Coronary artery (tissue), 2 donors: ENCODE measurements at places on chromosomes 11 and 22.

DNA sequence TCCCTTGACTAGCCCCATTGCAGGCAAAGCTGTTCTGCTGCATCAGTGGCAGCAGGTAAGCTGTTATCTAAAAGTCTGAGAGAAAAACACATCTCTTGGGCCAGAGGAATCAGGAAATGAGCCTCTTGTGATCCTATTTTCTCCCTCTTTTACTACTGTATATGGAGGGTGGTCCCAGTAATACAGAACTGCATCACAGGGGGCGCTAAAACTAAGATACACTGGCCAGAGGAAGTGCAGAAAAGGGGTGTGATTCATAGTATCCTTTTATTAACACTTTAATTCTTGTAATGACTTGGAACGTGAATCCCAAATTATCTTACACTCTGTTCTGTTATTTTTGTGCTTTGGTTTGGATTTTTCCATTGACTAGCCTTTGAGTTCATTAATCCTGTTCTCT, 8.8 kb upstream of the MED17 start:
- no peak for DNase-seq

GRCh38 chr11:64652586-64653387, 61.8 kb downstream of the SLC22A12 start:
- DNase-seq = no peak

- no peak for DNase-seq
Measured at GRCh38 chr11:115499241-115499799, 4.9 kb downstream of the CADM1 start.

- no peak for DNase-seq
Measured at GRCh38 chr22:45642986-45643385, 28.6 kb upstream of the ATXN10 start.

DNA sequence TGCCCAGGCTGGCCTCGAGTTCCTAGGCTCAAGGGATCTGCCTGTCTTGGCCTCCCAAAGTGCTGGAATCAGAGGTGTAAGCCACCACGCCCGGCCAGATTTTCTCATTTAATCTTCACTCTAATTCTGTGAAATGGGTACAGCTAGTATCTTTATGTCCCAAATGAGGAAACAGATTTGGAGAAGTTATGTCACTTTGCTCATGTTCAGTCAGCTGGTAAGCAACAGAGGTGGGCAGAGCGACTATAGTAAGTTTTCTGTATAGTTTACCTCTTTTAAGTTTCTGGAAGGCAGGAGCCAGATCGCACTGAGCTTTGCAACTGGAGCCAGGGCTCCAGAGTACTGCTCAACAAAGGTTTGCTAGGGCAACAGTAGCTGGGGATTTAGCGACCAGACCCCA, 33.2 kb downstream of the RCOR2 start:
- no peak for DNase-seq

DNA sequence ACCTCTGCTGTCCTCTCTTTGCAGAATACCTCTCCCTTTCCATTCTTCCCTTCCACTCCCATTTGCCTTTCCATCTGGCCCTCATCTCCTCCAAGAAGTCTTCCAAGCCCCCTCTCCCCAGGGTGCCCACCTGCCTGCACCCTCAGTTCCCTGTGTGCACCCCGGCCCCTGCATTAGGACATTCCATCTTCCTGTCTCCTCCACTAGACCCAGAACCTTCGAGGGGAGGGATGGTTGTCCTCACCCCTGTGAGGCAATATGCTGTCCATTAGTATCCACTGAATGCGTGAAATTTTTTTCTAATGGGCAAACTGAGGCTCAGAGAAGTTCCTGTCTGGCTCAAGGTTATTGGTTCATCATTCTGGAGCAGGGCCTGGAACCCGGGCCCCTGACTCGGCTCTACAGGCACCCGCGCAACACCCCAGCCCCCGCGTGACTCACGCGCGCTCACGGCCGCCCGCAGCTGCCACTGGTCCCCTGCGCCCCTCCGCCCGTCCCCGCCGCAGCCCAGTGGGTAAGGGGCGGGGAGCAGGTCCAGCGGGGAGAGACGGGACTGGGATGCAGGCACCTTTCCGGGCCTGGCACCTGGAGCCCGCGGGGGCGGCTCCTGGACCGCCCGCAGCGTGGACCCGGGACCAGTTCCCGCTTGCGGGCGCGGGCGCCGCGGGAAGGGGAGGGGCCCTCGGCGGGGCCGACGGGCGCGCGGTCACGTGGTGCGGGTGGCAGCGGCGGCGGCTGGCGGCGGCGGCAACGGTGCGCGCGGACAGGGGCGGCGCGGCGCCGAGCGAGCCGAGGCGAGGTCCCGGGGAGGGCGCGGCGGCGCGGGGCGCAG, 7.0 kb downstream of the SEPTIN3 start:
- no peak for DNase-seq

- DNase-seq = peak; percentile 95
Measured at GRCh38 chr11:118921929-118922744, 3.6 kb downstream of the BCL9L start.

- DNase-seq = no peak
Measured at GRCh38 chr22:43292630-43293018, 50.5 kb downstream of the SCUBE1 start.

- peak; percentile 80 for DNase-seq
Measured at GRCh38 chr11:100687054-100687629, at the start of gene ARHGAP42. TSS of gene ARHGAP42 (plus strand) at chr11:100687288. CDS start at chr11:100687679, 391 bp downstream.

DNA sequence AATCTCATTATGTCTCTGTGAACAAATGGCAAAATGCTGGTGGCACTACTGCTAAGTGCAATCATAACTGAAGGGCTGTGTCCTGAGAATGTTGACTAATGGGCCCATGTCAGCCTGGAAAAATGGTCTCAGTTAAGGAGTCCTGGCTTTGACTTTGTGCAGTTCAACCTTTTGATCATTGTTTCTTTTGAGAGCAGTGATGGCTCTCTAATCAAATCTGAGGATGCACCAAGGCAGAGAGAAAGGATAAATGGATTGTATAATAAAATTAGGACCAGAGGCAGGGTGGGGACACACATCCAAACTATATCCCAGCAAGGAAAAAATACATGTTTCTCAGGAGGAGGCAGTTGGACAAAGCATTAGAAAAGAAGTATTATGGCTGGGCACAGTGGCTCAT, 59.6 kb upstream of the SYN3 start:
- no peak for DNase-seq

- no peak for DNase-seq
Measured at GRCh38 chr11:18752502-18752901, 26.5 kb upstream of the IGSF22 start.

GRCh38 chr11:76918941-76919386, 58.2 kb downstream of the ACER3 start:
- no peak for DNase-seq

GRCh38 chr11:30510750-30511149, 75.4 kb downstream of the MPPED2 start:
- DNase-seq = no peak

GRCh38 chr11:12090061-12090591, 20.3 kb upstream of the MICAL2 start:
- no peak for DNase-seq

GRCh38 chr11:72864702-72865655, 50.8 kb downstream of the ATG16L2 start:
- DNase-seq = no peak

DNA sequence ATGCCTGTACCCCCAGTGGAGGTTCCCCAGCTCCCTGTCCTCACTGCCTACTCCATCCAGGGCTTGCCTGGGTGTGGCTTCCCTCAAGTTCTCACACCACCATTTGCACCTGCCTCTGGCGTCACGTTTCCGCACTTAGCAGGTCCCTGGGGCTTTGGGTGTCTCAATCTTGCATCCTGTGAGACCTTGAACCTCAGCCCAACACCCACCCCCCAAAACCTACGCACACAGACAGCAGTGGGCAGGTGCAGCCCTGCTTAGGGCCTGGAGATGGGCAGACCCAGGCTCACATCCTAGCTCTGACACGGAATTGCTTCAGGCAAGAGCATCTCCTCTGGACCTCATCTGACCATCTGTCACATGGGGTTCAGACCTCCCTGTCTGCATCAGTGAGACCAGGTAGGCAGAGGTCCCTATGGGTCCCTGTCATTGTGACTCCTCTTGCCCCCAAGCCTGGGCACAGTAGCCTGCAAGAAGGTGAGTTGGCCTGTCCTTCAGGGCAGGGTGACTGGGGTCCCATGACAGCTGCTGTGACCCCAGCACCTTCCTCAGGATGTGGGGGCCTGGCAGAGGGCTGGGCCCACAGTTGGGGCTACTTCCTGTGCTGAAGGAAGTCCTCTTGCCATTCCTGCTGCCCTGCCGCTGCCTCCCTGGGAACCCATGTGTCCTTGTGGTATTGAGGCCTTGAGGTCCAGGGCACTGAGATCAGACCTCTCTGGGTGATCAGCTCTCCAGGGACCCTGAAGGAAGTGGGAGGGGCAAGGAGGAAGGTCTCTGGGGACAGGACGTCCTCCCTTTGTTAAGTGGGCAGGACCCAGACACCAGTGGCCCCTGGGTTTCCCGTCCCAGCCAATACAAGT, 2.0 kb downstream of the SIPA1 start:
- DNase-seq = no peak

DNA sequence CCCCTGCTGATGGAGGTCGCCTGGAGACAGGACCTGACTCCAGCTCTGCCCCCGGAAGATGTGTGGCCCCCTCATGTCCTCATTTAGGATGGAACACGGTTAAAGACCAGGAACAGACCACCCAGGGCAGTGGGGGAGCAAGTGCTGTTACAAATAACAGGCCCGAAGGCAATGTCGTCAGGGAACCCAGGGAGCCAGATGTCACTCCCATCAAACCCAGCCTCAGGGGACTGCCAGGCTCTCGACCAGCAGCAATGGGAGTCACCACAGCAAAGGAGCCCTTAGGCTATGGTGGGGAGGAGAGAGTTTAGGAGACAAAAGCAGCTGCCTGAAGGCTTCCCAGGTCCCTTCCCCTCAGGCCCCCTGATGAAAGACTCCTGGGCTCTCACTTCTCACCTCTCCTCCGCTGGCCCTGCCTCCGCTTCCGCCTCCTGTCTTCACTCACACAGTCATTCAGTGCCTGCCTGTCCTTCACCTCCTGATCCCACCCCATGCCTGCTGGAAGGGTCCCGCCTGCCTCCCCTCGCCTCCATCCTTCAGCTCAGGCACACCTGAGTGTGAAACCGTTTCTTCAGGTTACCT, 4.4 kb downstream of the RPS19BP1 start:
- DNase-seq = no peak

GRCh38 chr22:31578171-31578570, 81.8 kb downstream of the SFI1 start:
- no peak for DNase-seq

DNA sequence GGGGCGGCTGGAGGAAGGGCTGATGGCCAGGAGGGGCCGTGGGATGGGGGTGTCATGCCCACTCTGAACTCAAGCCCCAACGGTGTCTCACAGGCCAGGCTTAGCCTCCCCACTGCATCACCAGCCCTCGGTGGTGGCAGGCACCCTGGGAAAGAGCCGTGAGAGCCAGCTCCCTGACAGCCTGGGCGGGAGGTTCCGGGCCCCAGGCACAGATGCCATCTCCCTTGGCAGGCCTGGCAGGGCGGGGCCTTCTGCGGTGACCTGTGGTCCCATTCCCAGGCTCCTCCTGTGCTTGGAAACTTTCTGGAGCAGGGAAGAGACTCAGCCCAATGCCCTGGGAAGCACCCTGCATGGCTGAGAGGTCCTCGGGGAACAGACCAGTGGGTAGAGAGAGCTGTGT, 4.8 kb downstream of the PHLDA2 start:
- no peak for DNase-seq

DNA sequence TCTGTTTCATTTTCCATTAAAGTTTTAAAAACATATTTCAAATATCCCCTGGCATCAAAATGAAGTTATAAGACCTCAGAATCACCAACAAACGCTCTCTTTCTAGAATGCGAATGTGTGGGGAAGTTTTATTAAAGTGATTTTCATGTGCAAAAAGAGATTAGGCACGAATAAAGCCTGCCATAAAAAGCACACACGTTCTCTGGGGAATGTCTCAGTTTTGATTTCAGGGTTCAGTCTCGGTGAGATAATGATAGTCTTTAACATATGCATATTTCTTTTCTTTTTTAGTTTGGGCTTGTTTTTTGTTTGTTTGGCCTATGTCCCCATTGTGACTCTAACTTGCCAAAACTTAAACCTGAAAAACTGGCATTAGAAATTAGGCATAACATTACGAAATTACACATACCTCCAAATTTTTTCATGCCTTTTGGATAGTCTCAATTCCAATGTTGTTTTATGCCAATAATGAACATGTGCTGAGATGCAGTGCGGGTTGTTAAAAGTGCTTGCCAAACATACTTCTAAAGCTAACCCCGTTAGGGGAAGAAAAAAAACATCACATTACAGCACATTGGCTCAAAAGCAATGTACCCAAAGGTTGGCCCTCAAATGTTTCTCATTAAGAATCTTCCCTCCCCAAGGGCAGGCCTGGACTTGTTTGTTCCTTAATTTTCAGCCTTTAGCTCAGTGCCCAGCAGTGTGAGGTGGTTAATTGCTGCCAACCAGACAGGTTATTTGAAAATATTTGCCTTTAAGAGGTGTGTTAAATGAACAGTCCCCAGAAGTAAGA, 33.2 kb upstream of the FBLN1 start:
- no peak for DNase-seq

- no peak for DNase-seq
Measured at GRCh38 chr11:73338279-73338678, 30.2 kb downstream of the ARHGEF17 start.

- peak; percentile 43 for DNase-seq
Measured at GRCh38 chr22:25845985-25846745, 104.2 kb downstream of the MYO18B start.

DNA sequence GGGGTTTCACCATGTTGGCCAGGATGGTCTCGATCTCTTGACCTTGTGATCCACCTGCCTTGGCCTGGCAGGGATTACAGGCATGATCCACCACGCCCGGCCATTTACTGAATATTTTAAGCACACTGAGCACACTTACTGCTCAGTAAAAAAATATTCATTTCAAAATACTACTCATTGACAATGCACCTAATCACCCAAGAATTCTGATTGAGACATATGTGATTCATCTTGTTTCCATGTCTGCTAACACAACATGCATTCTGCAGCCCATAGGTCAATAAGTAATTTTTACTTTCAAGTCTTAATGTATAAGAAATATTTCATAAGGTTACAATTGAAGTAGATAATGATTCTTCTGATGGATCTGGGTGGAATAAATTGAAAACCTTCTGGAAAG, 4.2 kb upstream of the OR52J3 start:
- no peak for DNase-seq

DNA sequence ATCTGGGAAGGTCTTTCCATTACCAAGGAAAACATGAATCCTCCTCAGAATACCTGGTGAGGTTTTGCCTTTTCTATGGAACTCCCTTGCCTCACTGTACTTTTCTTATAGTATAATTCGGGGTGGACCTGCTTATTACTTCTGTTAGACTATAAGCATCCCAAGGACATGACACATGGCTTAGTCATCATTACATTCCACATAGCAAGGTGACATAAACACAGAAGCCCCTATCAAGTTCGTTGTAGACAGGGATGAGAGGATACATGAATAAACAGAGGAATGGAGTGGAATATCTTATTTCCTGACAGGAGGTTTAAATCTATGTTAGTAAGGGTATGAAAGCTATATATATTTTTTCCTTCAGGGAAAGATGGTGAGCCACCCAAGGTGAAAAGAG, 532.2 kb upstream of the CCDC90B start:
- DNase-seq = no peak

GRCh38 chr11:125910226-125910849, 6.0 kb downstream of the DDX25 start:
- no peak for DNase-seq
